Thyroid gland (tissue), 4 donors: ENCODE measurements at places on chromosomes 4 and X.

DNA sequence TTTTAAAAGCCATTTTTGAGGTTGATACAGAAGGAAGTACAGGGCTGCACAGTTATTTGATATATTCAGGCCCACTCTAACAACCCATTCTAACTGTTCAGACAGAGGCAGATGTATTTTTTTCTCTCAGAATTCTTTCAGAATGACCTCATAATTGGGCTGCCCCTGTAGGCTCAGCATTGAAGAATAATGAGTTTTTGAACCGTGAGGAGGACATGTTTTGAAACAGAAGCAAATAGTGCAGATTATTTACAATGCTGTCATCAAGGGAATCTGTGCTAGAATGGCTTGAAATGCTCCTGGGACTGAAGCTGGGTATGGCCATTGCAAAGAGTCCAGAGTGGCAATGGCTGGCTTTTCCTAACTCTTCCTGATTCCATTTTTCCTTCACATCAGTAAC, 158.1 kb downstream of the SOX3 start:
- DNase-seq = no peak

GRCh38 chrX:81195712-81196111, 6.0 kb downstream of the HMGN5 start:
- peak; percentile 22 for DNase-seq

GRCh38 chr4:145788755-145789154, 108.8 kb downstream of the C4orf51 start:
- no peak for DNase-seq

- DNase-seq = peak; percentile 31
These were observed 1.3 kb upstream of the MAMLD1 start for GRCh38 chrX:150361777-150362351.

GRCh38 chr4:123229286-123229685, 167.3 kb upstream of the SPRY1 start:
- no peak for DNase-seq

DNA sequence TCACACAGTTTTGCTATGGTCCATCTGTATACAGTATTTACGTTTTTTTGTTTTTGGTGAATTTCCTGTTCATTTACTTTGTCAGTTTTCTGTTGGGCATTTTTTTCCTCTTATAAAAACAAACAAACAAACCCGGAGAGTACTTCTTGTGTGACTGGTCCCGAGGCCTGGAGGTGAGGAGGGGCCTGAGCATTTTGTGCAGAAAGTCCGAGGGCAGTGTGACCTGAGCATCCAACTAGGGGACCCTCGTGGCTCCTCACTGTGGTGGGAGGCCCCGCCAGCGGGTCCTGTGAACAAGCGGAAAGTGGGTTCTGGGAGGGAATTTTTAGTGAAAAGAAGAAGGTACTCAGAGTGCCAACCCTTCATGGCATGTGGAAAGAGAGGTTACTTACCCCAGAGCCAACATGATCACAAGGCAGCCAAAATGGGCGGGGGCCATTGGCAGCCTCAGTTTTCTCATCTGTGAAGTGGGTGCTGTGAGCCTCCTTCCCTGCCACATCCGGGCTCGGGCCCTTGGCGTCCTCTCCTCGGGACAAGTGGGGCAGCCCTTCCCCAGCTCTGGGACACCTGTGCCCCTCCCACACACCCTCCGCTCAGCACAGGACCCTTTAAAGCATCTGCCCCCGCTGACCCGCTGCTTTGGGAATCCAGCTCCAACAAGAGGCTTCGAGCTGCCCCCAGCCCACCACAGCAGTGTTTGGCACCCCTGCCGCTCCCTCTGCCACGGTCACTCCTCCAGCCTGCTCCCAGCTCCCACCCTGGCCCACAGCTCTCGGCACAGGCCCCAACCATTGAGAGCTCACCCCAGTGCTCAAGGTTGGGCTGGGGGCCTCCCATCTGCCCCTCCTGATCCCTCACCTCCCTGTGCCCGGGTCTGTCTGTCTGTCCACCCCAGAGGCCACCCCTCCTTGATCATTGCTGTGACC, 22.8 kb upstream of the GPR78 start:
- no peak for DNase-seq
